Heart left ventricle (tissue), 16 donors: ENCODE measurements at places on chromosomes 6 and 20. TPM values are rescaled to one million over a fixed set of nuclear protein-coding genes. Genes with fewer than 3 reads are reported as not detected.

- no peak for DNase-seq
These were observed 45.8 kb downstream of the NR2E1 start for GRCh38 chr6:108211671-108212070.

DNA sequence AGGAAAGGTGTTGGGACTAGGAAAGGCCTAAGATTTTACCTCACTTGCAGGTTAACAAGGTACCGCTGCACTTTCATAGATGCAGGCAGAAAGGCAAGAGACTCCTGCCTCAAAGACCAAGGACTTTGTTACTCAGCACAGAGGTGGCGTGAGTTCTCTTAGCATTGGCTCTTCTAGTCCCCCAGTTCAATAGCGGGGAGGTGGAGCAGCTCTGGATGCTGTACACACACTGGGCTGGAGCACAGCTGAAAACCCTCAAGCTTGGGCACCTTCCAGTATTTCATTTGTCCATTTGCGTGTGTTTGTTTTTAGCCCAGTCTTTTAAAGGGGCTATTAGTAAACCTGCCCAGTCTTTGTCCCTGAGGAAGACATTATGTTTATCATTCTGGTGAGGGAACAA is 345.2 kb downstream of the FARS2 start:
- no peak for DNase-seq

- DNase-seq: no peak
These were observed 519 bp downstream of the MTRF1L start for GRCh38 chr6:153001767-153002612.

DNA sequence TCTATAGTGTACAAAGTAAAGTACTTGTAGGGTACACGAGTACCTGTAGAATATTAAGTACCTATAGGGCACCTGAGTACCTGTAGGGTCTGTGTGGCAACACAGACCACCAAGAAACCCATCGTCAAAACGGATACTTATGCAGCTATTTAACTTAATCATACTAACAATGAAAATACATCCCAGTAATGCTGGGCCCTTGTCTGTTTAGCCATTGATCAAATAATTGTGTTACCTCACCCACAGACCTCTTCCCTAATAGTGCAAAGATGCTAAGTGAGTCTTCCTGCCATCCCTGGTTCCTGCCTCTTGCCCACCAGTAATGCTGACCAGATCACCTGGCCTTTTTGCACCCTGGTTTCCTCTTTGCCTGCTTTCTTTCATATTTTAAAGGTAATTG is 7.5 kb upstream of the COL10A1 start:
- no peak for DNase-seq

The STXBP5 gene
- 13.5 TPM for total RNA-seq

The SMLR1 gene
- total RNA-seq: not detected

DNA sequence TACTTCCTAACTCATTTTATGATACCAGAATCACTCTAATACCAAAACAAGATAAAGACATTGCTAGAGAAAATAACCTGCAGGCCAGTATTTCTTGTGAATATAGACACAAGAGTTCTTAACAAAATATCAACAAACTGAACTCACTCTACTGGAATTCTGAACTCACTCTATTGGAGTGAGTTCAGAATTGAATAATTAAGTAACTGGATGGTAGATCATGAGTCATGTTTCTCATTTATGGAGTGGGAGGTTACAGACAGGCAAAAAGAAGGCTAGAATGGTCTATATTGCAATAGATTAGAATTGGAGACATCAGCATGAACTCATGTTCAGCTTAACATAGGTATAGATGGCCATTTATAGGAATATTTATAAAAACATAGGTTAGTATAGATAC is 26.6 kb upstream of the C6orf58 start:
- no peak for DNase-seq

- DNase-seq: no peak
These were observed 2.8 kb upstream of the FANCE start for GRCh38 chr6:35449287-35449881.

The SLC13A3 gene
- total RNA-seq: 2.6 TPM

- no peak for DNase-seq
These were observed 763 bp downstream of the BHLHE23 start for GRCh38 chr20:63005862-63006539.

GRCh38 chr6:32167154-32167760 is 2.9 kb downstream of the EGFL8 start:
- DNase-seq: no peak

The SPATS1 gene
- not detected for total RNA-seq

GRCh38 chr6:15038013-15038791 is 207.7 kb upstream of the JARID2 start:
- DNase-seq: no peak
